ENCODE measurements at places on chromosomes 6 and 20.

DNA sequence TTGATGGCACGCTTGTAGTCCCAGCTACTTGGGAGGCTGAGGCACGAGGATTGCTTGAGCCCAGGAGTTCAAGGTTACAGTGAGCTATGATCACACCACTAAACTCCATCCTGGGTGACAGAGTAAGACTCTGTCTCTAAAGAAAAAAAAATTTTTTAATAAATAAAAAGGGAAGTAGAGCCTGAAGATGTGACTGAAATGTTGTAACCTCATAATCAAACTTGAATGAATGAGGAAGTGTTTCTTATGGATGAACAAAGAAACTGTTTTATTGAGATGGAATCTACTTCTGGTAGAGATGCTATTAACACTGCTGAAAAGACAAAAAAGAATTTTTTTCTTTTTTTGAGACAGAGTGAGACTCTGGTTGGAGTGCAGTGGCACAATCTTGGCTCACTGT lies 6.7 kb downstream of the MAK start:
- DNase-seq: no peak

- DNase-seq: no peak
Measured at GRCh38 chr6:69935079-69935478, 68.7 kb downstream of the COL19A1 start.

- no peak for DNase-seq
Measured at GRCh38 chr6:124872361-124873065, 89.7 kb upstream of the RNF217 start.

- no peak for DNase-seq
Measured at GRCh38 chr20:19609642-19610223, 148.3 kb upstream of the RIN2 start.

DNA sequence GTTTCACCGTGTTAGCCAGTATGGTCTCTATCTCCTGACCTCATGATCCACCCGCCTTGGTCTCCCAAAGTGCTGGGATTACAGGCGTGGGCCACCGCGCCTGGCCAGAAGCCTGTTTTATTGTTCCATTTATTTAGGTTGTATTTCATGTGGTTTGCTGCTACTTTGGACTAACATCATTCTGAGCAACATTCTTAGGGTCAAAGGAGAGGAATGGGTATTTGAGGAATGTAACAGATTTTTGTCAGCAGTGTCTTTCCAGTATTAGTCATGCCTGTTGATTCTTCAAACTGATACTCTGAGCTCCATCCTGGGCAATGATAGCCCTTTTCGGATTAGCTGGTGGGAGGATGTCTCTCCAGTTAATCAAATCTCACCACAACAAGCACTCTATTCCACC lies 213.0 kb upstream of the CITED2 start:
- DNase-seq: no peak

DNA sequence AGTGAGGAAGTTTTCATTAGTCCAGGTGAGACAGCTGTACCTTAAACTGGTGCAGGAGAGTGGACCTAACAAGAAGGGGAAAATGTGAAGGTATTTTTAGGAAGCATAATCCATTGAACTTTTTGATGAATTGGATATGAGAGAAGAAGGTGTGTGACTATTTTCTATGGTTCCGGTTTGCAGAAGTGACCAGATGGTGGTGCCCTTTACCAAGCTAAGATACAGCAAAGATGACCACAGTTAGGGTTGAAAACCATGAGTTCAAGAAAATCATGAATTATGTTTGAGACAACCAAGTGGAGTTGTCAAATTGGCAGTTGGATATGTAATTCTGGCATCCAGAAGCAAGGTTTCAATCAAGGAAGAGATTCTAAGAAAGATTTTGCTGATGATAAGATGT lies 61.9 kb upstream of the NRSN1 start:
- no peak for DNase-seq

- no peak for DNase-seq
Measured at GRCh38 chr6:103047567-103047966, 1654.1 kb downstream of the GRIK2 start.

DNA sequence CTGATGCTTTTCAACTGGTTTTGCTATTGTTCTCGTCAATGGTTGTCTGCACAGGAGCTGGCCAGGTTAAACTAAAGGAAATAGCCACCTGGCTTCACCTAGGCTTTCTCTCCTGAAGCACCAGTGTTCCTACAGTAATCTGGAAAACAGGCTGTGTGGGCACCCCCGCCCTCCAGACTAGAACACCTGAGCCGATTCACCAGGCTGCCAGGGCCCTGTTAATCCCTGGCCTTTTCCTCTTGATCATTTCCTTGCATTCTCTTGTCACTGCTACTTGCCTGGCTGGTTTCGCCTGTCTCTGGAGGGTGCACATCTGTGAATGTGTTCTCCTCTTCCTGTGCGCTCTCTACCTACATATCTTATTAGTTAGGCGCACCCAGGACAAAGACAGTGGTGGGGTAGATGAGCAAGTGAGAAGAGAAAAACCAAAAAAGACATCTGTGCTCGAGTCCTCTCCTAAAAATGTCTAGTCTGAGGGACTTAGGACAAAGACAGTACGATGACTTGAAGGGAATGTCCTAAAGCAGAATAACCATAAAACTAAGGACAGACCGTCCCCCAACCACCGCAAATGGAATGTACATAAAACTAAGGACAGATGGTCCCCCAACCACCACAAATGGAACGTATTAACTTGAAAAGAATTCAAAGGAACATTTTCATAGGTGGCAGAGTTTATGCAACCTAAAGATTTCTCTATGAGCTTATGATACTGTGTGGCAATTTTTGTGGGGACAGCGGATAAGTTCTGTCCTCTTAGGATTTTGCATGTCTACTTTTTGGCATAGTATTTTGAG lies 45.9 kb upstream of the EMILIN3 start:
- no peak for DNase-seq

GRCh38 chr6:125584468-125584939 lies 164.9 kb upstream of the HEY2 start:
- DNase-seq: no peak

- DNase-seq: no peak
Measured at GRCh38 chr20:36872852-36873251, 3.1 kb upstream of the TLDC2 start.

DNA sequence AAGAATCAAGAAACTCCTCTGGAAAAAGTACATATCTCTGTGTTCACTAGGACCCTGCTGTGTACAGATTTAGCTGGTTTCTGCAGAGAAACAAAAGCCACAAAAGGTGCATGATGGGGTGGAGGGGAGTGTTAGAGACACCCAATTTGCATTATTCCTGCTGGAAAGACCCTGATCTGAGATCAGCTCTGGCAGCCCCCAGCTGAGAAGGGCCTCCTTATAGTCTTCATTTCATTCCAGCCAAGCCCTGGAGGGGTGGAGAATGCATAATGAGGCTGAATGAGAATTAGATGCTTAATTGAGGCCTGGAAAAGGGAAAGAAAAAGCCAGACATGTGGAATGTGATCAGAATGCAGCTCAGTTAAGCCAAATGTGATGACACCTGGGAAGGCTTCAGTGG lies 545.6 kb downstream of the KIF16B start:
- no peak for DNase-seq

DNA sequence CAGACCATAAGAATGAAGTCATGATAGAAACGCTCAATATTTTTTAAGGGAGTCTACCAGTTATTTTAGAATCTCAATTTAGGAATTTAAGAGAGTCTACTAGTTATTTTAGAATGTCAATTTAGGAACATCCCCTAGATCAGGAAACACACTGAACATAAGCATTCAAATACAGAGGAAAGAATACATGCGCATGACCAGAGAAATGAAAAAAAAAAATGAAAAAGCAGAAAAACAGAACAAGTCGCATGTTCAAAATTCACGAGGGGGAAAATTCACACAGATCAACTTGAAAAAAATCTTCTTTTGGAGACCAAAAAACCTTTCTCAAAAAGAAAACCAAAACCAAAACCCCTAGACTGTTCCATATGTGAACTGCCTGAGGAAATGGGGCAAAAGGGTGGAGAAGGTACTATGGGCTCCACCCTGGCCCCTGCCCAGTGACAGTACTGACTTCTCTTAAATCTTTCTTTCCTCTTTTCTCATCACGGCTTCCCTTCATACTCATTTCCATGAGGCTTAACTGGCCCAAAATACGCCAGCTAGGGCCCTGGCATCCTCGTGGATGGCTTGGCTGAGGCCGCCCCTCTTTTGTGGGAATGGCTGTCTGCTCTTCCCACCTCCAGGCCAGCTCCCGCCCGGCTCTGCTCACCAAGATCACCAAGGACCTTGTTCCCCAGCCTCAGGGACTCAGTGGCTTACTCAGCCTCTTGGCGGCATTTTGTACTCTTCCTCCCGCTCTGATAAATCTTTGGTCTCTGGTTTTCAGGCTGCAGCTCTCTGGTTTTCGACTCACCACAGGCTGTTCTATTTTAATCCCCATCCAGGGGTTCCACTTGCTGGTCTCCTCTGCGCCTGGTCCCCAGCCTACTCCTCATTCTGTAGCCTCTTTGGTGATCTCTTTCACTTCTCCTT lies 11.2 kb downstream of the ZBTB2 start:
- no peak for DNase-seq

DNA sequence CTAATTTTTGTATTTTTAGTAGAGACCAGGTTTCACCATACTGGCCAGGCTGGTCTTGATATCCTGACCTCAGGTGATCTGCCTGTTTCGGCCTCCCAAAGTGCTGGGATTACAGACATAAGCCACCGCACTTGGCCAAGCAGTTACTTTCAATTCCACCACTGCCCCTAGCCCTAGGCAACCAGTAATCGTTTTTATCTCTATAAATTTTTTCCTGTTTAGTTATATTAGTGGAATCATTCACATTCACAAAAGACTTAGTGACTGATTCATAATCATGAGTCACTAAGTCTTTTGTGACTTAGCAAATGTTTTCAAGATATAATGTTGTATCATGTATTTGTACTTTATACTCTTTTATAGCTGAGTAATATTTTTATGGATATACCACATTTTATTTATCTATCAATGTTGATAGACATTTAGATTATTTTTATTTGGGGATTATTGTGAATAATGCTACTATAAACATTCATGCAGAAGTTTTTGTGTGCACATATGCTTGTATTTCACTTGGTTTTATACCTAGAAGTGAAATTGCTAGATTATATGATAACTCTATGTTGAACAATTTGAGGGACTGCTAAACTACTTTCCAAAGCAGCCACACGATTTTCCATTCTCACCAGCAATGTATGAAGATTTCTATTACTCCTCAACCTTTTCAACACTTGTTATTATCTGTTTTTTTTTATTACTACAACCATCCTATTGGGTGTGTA lies 421.4 kb upstream of the ID4 start:
- DNase-seq: no peak

- DNase-seq: no peak
Measured at GRCh38 chr6:111950661-111951496, 77.6 kb upstream of the FYN start.

- no peak for DNase-seq
Measured at GRCh38 chr6:168145747-168146596, 67.0 kb upstream of the FRMD1 start.

- DNase-seq: no peak
Measured at GRCh38 chr6:73774311-73774774, 78.3 kb downstream of the CD109 start.

DNA sequence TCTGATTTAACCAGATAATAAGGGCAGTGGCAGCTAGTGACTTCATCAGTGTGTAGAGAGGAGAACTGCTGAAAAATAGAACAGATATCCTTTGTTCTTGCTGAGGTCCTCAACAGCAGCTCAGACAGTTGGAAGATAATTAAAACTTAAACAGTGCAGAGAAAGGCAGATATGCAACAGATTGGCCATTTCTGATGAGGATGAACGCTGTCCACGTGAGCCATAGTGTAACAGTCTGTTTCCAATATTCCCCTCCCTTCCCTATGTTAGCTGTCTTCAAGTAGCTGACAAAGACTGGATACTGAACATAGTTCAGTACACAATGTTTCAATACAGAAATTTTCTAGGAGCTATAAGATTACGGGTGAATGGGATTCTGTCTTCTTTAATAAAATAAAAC lies 291.4 kb downstream of the BTBD9 start:
- DNase-seq: no peak

DNA sequence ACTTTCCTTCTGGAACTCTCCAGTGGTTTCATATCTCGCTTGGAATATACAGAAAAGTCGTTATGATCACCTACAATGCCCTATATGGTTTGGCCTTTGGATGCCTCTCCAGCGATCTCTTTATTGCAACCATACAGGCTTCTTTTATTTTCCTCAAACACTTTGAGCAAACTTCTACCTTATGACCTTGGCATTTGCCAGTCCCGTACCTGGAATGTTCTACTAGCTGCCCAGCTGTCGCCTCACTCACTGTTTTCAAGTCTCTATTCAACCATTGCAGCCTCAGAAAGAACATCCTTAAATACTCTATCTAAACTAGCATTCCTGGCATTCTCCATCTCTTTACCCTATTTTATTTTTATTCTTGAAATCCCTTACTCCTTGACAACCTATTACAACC lies 50.4 kb upstream of the NEDD9 start:
- DNase-seq: no peak

- no peak for DNase-seq
Measured at GRCh38 chr20:43513931-43514647, 6.6 kb downstream of the L3MBTL1 start.

GRCh38 chr6:163646133-163646532 lies 231.6 kb downstream of the QKI start:
- DNase-seq: no peak

- DNase-seq: no peak
Measured at GRCh38 chr6:437037-437392, 45.5 kb downstream of the IRF4 start.

DNA sequence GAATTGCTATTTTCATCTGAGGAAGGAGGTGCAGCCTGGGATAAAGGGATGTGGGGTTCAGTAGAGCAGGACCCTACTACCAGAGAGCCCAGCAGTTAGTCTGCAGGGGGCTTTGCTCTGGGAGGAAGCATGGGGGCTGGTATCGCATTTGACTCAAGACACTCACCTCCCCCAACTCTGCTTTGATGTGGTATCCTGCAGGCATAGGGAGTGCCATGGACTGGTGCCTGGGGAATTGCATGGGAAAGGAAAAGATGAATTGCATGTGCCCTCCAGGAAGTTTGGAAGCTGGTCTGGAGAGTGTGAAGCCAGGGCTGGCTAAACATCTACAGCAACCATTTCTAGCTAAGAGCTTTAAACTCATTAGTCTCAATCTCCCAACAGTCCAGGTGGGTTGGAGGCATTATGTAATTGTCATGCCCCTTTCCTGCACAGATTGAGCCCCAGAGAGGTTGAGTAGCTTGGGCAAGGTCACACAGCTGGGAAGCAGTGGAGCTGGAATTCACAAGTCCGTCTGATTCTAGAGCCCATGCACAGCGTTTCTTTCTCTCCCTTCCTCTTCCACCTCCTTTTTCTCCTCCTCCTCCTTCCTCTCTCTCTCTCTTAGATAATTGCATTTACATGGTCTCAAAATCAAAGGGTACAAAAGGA lies 26.2 kb upstream of the PNPLA1 start:
- DNase-seq: no peak

- DNase-seq: no peak
Measured at GRCh38 chr6:53513519-53513966, 31.4 kb downstream of the GCLC start.

DNA sequence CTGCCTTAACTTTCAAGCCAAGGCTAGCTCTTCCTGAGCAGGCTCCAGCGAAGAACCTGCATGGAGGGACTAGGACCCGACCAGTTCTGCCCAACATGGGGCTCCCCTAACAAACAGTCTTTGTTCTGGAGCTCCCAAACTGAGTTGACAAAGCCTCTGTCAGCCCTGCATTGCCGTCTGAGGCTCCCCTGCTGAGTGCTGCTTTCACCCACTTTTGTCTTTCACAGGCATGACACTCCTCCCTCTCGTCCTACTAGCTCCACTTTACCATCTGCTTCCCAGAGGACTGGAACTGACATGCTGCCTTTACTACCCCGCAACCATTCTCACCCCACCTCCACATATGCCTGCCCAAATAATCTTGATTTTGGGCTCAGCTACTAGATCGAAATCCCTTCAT lies 45.1 kb upstream of the B4GALT5 start:
- no peak for DNase-seq

- no peak for DNase-seq
Measured at GRCh38 chr6:136147342-136147741, 102.8 kb downstream of the MTFR2 start.
